Osteoblast (primary cell): ENCODE measurements at places on chromosomes 11 and 22.
A peak's percentile ranks its signal among the peaks of the same experiment; 100 is the strongest.

GRCh38 chr11:10728154-10728553, 22.9 kb upstream of the CTR9 start:
- no peak for DNase-seq

DNA sequence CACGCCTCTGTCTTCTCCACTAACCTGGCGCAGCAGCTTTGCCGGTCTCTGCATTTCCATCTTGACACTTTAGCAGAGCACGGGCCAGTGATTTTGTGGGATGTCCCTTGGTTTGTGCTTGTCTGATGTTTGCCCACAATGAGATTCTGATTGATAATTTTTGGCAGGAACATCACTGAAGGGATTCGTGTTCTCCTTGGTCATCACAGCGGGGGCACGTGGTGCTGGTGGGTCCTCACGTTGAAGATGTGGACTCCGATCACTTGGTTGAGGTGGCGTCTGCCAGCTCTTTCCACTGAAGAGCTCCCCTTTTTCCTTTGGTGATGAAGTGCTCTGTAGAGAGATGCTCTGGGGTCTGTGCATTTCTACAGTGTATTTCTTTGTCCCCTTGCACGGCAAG, 37.2 kb downstream of the TBC1D22A start:
- DNase-seq: no peak

GRCh38 chr22:49123621-49124192, 704.0 kb downstream of the BRD1 start:
- no peak for DNase-seq

DNA sequence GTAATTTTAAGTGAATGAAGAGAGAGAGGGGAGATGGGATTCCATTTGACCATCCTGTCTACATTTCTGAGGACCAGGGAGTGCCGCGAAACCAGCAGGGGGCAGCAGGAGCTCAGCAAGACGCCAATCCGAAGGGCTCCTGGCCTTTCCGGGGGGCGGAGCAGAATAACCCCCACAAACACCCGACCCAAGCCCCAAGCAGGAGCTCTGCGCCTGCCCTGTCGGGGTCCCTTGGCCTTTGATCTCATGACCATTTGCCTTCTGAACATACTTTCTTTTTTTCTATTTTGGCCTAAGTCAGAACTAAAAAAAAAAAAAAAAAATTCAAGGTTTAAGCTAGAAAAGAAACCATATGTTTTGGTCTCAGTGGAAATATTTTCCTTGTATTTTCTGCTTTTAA, 21.9 kb upstream of the SCN2B start:
- DNase-seq: peak; percentile 84

GRCh38 chr22:24247564-24248344, 2.9 kb upstream of the GGT5 start:
- DNase-seq: peak; percentile 99

- peak; percentile 77 for DNase-seq
Observed at GRCh38 chr22:49712195-49712791, 115.4 kb downstream of the BRD1 start.

GRCh38 chr11:130692220-130692619, 224.1 kb downstream of the SNX19 start:
- DNase-seq: no peak

GRCh38 chr11:10658621-10659338, 34.8 kb downstream of the IRAG1 start:
- DNase-seq: no peak

GRCh38 chr22:22010358-22010757, 27.8 kb upstream of the TOP3B start:
- DNase-seq: no peak

GRCh38 chr11:7591107-7591894, 77.5 kb downstream of the PPFIBP2 start:
- no peak for DNase-seq

GRCh38 chr11:18723991-18724390, 2.0 kb downstream of the IGSF22 start:
- DNase-seq: peak; percentile 25

GRCh38 chr11:129951201-129951865, 51.3 kb downstream of the PRDM10 start:
- DNase-seq: no peak

DNA sequence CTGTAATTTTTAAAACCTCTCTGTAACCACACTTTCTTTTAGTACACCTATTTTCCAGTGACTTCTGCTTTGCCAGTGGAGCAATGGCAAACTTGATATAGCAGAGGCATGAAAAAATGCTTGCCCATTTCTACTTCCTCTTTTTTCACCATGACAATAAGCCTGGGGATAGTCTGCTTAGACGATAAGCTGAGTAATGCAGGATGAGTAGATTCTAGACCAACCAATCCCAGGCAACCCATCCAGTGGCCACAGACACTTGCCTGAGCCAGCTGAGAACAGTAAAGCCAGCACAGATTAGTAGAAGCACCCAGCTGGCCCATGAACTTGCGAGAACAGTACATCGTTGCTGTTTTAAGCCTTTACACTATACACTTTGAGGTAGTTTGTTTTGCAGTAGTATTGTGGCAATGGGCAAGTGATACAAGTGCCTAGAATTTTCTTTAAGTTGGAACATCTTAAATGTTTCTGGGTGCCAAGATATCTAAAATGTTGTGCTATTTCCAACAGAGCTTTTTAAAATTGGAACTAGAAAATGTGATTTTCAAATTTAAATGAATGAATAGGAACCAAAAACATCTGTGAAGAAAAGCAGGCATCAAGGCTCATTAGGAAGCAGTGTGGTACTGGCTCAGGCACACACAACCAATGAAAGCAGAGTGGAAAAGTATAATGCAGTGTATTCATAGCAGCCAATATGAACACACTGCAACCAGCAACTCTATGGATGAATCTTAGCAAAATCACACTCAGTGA, 37.7 kb downstream of the DDI1 start:
- DNase-seq: no peak

- DNase-seq: no peak
Observed at GRCh38 chr11:76854709-76855108, 6.0 kb upstream of the ACER3 start.

DNA sequence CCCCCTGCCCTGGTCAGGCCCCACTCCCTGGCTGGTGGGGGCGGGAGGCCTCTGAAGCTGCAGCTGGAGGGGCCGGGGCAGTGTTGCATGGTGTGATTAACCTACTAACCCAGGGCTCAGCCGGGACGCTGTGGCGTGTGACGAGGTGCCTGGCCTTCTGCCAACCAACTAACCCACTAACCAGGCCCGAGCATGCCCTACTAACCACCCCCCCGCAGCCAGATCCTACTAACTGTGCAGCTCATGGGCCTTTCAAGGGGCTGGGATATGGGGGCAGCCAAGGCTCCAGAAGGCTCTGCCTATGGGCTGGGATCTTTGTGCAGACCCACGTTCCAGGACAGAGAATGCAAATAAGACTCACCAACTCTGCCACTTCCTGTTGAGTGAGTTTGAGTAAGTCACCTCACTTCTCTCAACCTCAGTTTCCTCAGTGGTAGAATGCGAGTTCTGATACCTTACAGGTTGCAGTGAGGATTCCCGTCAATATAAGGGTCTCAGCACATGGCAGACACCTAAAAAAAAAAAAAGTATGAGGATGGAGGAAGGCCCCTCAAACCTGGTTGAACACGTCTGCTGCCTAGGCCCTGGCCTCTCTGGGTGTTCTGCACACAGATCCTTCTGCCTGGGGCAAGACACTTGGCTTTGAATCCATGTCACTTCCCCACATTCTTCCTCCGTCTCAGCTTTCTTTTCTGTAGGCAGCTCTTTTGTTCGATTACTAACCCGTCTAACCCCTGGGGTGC, 14.1 kb downstream of the MIAT start:
- DNase-seq: no peak

- no peak for DNase-seq
Observed at GRCh38 chr11:17839450-17839849, 104.9 kb downstream of the KCNC1 start.

DNA sequence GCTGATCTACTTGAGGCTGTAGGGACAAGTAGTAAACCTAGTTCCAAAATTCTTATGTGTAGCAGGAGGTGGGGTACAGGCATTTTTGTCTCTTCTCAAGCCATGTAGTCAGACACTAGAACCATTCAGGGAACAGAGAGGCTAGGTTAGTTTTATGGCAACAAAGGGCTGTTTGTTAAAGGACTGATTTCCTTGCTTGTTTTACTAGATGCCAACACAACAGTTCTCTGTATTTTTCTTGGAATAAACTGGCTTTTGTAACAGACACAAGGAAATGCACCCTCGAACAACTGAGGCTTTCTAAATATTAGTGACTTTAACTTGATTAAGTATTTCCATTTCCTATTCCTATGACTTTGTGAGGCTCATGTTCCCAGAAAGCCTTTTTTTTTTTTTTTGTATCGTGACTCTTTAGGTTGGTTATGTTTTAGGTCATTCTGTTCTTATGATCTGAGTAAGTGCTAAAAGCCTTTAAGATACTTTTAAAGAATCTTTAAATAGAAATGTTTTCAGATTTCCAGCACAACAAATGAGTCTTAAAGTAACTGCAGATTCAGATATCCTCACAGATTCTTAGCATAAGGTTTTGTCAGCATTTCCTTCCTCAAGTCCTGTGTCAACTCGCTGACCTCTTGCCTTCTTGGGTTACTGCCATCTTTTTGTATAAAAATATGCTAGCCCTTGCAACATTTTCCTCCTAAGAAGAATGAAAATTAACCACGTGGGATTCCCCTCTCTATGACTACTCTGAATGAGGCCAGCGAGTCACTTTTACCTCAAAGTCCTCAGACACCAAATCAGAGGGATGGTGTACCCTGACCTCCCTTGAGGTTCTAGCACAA, 92.5 kb downstream of the CCDC83 start:
- peak; percentile 84 for DNase-seq

GRCh38 chr11:69644071-69644961, 3.4 kb downstream of the CCND1 start:
- DNase-seq: peak; percentile 99

- no peak for DNase-seq
Observed at GRCh38 chr11:115912484-115912945, 408.3 kb upstream of the CADM1 start.

GRCh38 chr11:86427441-86427840, 52.8 kb downstream of the CCDC81 start:
- DNase-seq: no peak

- no peak for DNase-seq
Observed at GRCh38 chr22:46245511-46245910, 4.6 kb downstream of the CDPF1 start.

DNA sequence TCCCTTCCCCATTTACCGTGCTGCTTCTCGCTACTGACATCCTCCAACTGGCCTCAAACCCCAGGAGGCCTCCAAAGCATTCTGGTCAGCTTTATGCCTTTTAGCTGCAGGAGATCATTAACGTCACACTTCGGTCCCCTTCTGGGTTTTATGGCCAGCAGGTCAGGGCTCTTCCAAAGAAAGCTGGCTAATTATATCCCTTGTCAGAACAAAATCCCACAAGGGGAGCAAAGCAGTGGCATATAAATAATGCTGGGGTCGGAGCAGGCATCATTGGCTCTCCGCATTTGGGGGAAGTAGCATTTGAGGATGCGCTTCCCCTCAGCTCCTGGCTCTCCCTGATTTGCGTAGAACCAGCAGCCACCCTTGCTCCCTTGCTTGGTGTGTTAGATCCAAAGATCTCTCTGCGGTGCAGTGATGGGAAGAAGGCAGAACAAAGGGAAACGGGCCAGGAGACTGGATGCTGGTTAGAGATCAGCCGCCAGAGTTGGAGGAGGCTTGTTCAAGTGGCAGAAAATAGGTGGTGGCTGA, 117.4 kb downstream of the DBX1 start:
- no peak for DNase-seq

DNA sequence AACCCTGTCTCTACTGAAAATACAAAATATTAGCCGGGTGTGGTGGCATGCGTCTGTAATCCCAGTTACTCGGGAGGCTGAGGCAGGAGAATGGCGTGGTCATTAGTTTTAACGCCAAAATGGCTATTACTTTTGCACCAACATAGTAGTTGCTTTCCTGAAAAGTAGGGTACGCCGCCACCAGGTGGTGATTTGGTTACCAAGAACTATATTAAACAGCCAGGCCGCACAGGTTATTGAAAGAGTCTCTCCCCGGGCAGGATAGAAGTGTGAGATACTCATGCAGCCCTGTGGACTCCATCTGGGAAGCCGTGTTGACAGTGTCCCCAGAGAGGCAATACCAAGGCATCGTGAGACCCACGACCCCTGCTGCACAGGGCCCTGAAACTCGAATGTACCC, 24.6 kb upstream of the LRRC32 start:
- peak; percentile 44 for DNase-seq

DNA sequence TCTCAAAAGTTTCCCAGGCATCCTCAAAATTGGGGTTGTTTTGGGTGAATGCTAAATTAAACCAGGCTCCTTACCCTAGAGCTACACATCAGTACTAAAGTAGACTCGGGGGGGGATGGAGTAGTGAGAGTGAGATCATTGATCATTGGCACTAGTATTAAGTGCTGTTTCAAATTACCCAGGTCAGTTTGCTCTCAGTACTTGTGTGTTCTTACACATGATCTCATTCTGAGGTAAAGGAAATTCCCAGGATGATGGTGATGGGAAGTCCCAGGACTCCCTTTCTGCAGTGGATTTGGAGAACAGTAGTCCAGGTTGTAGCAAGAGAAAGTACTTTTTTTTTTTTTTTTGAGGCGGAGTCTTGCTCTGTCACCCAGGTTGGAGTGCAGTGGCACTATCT, 12.5 kb downstream of the RBM4 start:
- DNase-seq: peak; percentile 23

DNA sequence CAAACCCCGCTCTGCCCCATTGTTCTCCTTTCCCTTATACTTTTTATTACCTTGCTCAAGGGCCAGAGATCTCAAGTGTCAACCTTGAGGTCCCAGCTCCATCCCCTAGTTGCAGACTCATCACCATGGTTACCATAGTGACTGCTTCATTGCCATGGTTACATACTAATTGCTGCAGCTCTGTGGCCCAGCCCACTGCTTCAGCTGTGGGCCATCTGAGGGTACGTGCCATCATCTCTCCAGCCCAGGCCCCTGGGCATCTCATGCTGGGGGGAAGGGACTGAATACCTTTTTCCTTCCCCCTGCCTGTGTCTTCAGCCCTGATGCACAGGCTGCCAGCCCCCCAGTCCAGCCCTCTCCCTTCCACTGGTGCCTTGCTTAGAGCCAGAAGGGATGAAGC, 22.2 kb downstream of the TREH start:
- DNase-seq: no peak

DNA sequence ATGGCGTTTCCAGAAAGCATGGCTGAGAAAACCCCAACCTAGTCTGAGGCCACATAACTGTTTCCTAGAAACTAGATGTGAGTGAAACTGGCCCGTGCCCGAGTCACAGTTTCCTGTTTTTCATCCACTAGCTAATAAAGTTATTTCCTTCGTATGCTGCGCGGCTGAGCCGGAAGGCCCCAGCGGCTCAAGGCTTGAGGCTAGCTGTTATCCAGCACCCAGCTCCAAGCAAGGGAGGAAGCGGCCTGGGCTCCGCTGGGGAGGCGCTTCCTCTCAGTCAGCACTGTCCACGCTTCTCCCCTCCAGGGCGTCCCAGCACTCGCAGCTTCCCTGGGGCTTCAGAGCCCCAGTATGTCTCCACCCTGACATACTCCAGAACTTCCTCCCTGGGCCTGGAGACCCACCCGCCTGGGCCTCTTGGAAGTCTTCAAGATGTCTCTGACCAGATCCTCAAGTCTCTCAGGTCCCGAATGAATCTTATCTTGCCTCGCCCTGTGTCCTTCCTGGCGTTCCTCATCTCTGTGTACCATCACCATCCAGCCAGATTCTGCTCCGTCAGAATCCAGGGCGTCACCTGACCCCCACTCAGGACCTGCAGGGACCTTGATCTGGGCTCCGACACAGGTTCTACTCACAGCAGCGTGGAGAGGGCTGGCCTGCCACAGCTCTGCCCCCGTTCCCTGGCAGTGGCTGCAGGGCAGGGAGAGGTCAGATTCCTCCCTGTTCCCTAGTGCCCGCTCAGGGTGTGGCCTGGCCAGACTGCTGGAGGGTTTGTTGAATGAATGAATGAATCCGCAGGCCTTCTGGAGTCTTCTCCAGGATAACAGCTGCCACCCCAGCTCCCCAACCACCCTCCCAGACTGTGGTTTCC, 81.9 kb downstream of the LRRC32 start:
- DNase-seq: peak; percentile 68
